ENCODE measurements at places on chromosomes 5 and 9.

GRCh38 chr9:3875361-3876132 lies 349.7 kb upstream of the RFX3 start:
- no peak for DNase-seq

DNA sequence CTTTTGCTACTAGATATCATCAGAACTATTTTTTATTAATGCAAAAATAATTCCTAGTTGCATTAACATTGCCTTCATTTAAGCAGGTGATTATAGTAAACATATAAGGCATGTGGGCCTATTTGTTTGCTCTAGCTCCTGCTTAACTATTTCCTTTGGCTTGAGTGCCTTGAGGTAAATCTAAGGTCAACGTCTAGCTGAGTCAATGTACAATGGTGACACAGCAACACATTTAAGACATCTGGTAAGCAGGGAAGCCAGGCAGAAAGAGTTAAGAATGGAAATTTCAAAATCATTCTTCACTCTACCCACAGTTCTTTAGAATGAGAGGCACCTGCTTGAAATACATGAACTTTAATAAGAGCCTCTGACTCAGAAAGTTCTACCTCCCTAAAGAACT lies 111.9 kb upstream of the FST start:
- DNase-seq, result no peak

DNA sequence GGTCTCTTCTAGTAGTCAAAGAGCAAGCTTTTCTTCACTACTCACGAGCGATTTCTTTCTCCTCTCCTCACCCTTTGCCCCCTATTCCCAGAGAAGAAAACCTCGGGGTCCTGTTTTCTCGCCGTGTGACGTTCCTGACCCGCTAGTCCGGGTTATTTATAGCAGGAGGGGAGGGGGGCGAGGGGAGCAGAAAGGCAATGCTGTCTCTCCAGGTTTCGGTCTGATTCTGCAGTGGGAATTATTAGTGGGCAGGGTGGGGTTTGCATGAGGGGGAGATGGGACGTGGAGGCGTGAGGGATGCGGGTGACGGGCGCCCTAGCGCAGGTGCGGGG lies 847 bp upstream of the GABRB2 start:
- DNase-seq, result no peak

- DNase-seq, result no peak
These were observed 32.4 kb downstream of the C9 start for GRCh38 chr5:39331861-39332381.

GRCh38 chr5:17357504-17357903 lies 140.1 kb downstream of the BASP1 start:
- no peak for DNase-seq

- DNase-seq, result no peak
These were observed 154.9 kb downstream of the ARRDC3 start for GRCh38 chr5:91228188-91228587.

- no peak for DNase-seq
These were observed 1981.7 kb upstream of the NUDT12 start for GRCh38 chr5:105544300-105544699.

- DNase-seq, result no peak
These were observed 583.0 kb upstream of the WWC1 start for GRCh38 chr5:167708449-167708848.

DNA sequence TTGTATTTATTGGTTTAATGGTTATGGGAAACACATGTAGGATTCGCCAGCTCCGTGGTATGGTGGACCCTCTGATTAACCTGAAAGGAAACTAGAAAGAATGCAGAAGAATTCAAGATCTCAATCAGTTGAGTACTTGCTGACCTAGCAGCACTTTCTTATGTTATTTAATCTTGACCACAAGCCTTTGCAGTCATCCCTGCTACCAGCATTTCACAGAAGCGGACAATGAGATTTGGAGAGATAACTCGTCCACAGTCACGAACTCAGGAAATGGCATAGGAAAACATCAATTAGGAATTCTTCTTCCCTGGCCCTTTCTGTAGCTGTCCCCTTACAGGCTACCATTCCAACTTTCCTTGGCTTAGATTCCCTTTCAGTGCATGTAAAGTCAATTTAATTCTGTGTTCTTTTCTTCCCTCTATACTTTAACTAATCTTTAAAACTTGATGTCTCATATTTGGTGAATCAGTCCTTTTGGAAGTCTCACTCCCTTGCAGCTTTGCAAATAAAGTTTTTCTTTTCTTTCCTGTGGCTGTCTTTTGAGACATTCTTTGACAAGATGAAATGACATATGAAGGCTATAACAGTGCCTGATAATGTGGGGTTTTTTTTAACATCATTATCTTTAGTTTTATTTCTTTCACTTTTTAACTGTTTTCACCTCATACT lies 1.3 kb upstream of the SLC44A1 start:
- no peak for DNase-seq

DNA sequence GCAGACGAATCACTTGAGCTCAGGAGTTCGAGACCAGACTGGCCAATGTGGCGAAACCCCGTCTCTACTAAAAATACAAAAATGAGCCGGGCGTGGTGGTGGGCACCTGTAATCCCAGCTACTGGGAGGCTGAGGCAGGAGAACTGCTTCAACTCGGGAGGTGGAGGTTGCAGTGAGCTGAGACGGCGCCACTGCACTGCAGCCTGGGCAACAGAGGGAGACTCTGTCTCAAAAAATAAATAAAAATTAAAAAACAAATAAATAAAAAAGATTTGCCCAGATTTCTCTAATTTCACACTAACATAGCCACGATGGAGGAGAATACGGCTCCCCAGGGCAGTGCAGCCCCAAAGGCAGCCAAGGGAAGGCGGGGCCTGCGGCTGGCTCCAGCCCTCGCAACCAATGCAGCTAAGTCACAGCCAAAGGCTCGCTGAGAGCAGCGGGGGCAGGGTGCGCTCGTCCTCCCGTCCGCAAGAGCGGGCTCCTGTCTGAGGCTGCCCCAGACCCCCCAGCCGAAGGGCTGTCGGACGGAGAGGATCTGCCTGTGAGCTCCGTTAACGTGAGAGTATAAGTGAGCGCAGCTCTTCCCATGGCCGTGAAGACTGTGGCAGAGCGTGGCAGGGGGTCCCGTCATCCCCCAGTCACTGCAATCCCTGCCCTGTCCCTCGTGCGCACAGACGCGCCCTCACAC lies 43.5 kb downstream of the SLC12A7 start:
- DNase-seq, result peak; percentile 47

DNA sequence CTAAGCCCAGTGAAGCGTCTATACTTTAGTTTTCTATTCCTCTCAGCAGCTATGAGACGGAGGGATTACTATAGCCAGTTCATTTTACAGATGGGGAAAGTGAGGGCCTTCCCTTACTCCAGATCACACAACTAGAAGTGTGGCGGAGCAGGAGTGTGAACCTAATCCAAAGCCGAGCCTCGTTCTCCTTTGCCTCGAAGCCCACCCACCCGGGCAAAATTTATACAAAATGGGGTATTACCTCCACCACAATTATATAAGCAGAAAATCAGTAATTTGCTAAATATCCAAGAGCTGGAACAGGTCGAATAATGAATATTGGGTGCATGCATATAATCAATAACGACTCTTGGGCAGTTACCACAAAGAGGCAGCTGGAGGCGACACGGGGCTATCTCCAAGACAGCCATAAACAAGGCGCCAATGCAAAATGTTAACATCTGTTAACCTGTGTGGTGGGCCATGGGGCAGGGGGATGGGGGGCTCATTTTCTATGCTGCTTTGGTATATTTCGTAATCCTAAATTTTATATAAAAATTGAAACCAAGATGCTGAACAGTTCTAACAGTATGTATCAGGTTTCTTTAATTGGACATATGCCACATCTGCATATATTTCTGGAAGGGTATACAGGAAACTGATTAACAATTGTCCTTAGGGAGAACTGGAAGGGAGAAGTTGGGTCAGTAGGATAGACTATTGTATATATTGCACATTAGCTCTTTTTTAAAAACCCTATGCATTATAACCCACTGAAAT lies 1.2 kb upstream of the RNF44 start:
- DNase-seq, result no peak

DNA sequence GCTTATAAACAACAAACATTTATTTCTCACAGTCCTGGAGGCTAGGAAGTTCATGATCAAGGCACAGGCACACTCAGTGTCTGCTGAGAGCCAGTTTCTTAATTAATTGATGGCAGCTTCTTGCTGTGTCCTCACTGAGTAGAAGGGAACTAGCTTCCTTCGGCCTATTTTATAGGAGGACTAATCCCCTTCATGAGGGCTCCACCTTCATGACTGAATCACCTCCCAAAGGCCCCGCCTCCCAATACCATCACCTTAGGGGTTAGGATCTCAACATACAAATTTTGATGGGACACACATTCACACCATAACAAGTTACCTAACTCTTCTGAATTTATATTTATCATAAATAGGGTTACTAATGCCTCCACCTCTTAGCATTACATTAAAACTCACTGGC lies 129.8 kb downstream of the GNAQ start:
- DNase-seq, result no peak

- DNase-seq, result no peak
These were observed 79.4 kb downstream of the GAS1 start for GRCh38 chr9:86867804-86868313.

- DNase-seq, result no peak
These were observed 47.1 kb downstream of the LIX1 start for GRCh38 chr5:97095318-97095732.

DNA sequence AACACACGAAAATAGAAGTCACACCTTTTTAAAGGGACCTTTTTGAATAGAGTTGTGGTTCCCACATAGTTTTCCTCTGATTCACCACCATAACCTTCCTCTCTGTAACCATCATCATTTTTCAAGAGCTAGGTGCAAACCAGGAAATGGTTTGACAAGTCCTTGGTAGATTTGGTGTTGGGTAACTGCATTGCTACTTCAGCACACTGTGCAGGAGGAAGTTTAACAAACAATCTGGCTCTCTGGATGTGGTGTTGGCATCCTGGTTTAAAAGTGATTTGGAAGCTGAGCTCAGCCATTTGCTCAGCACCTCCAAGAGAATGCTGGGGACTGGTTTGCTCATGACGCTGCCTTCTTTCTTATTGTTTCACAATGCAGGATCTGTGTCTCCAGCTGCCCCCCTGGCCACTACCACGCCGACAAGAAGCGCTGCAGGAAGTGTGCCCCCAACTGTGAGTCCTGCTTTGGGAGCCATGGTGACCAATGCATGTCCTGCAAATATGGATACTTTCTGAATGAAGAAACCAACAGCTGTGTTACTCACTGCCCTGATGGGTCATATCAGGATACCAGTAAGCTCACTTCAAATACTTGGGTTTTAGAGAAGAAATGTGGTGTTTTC lies 213.1 kb downstream of the RFK start:
- no peak for DNase-seq

DNA sequence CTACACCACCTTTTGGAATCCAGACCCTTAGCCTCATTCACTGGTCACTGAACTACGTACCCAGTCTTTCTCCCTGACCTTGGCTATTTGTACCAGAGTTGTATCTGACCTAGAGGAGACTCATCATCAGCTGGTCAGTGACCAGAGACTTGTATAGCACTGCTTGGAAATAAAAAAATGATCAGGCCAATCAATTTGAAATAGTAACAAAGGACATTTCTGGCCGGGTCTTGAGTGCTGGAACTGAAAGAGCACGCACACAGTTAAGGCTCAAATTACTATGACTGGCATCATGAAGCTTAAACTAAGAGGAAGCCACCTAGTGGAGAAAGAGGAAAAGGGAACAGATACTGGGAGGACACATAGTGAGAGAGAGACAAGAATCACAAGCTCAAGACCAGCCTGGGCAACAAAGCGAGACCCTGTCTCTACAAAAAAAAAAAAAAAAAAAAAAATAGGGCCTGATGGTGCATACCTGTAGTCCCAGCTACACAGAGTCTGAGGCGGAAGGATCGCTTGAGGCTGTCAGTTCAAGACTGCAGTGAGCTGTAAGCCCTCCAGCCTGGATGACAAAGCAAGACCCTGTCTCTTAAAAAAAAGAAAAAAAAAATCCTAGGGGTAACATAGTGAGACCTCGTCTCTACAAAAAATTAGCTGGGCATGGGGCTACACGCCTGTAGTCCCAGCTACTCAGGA lies 12.8 kb upstream of the SRP19 start:
- no peak for DNase-seq

- DNase-seq, result no peak
These were observed 155.8 kb downstream of the MLLT3 start for GRCh38 chr9:20466328-20467008.

DNA sequence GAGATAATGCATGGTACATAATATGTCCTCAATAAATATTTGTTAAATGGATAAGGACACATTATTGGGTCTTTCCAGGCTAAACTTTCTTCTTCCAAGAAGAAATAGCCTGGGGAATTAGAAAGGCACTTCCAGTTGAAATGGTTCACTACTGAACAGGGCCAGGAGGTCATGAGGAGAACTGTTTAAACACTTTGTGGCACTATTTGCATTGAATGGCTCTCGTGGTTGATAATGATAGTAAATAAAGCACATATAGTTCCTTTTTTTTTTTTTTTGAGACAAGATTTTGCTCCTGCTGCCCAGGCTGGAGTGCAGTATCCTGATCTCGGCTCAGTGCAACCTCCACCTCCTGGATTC lies 19.9 kb upstream of the CAST start:
- no peak for DNase-seq

GRCh38 chr9:115237385-115237998 lies 119.5 kb upstream of the TNC start:
- DNase-seq, result peak; percentile 78

DNA sequence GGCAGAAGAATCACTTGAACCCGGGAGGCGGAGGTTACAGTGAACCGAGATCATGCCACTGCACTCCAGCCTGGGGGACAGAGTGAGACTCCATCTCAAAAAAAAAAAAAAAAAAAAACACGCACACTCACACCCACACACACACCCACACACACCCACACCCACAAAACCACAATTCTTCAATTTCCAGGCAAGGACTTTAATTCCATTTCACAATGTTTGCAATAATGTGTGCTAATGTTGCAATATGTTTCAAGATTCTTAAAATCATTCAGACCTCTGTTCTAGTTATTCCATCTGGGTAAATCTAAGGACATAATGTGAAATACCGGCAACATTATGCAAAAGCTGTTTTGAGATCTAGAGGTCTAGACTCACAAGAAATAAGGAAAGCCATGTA lies 28.3 kb downstream of the CCDC69 start:
- no peak for DNase-seq

- DNase-seq, result no peak
These were observed 16.0 kb downstream of the SERINC5 start for GRCh38 chr5:80239680-80240367.

DNA sequence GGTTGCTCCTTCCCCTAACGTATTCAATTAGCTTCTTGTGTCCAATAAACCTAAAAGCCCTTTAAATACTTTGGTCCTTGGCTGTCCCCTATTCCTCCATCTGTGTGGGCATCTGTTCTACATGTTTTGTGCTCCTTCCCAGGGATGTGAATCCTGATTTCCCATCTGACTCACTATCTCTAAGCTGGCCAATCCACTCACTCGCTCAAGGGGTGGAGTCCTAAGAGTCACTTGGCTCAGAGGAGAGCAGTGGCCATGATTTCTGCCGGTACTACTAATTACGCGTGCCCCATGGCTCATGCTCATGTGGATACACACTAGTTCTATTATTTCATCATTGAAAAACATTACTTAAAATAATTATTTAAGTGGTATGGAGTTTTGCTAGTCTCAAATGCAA lies 89.6 kb downstream of the TAF11L14 start:
- DNase-seq, result no peak

GRCh38 chr9:116700882-116701865 lies 14.1 kb downstream of the TRIM32 start:
- no peak for DNase-seq

GRCh38 chr5:150152636-150153462 lies 2.8 kb downstream of the PDGFRB start:
- DNase-seq, result no peak
